HCT116 (cell line): ENCODE measurements at places on chromosomes 1 and 21. TPM values are rescaled to one million over a fixed set of nuclear protein-coding genes. Genes with fewer than 3 reads are reported as not detected.

GRCh38 chr21:35850029-35850428 lies 210.3 kb downstream of the SETD4 start:
- DNase-seq: no peak

DNA sequence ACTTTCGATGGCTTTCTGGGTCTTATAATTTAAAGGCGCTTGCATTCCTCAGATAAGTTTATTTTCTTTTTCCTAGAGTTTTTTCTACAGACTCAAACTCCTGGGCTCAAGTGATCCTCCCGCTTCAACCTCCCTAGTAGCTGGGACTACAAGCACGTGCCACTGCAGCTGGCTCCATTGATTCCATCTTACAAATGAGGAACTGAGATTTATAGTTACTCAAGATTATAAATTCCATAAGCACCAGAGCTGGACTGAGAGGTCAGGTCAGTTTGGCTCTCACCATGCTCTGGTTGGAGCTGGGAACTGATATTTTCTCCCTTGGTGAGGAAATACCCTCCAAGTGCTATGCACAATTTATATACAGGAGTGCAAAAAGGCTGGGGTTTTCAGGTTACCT lies 13.4 kb upstream of the PRPF38B start:
- DNase-seq: no peak

- no peak for DNase-seq
These were observed 14.4 kb upstream of the IFI6 start for GRCh38 chr1:27686223-27686990.

GRCh38 chr1:22210636-22211035 lies 67.7 kb upstream of the WNT4 start:
- no peak for DNase-seq

GRCh38 chr1:32539584-32540571 lies 651 bp downstream of the ZBTB8A start:
- no peak for DNase-seq

GRCh38 chr1:239803781-239804180 lies 287.9 kb upstream of the FMN2 start:
- no peak for DNase-seq

DNA sequence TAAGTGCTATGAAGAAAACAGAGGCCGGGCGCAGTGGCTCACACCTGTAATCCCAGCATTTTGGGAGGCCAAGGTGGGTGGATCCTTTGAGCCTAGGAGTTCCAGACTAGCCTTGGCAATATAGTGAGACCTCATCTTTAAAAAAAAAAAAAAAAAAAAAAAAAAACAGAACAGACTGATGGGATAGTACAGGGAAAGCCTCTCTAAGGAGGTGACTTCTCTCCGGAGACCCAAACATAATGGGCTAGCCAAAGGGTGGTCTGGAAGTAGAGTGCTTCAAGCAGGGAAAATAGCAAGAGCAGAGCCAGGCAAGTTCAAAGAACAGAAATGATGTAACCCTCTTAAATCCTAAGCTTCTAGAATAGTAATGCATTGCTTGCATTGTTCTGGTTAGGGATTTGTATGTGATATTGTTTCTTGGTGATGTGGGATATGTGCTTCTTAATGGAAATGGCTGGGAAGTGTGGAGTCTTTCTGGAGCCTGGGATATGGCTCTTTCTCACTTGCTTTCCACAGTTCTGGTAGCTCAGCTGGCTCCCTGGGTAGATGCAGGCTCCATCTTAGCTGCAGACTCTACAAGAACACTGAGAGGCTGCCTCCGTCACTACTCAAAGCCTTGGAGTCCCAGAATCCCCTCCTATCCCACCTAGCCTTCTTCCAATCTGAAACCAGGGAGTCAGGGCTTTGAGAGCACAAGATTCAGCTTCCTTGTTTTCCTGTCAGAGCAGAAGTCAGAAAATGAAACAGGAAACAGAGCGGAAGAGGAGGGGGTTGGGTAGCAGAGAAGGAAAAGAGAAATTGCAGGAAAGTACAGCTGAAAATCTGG lies 1.9 kb upstream of the PIGV start:
- DNase-seq: no peak

DNA sequence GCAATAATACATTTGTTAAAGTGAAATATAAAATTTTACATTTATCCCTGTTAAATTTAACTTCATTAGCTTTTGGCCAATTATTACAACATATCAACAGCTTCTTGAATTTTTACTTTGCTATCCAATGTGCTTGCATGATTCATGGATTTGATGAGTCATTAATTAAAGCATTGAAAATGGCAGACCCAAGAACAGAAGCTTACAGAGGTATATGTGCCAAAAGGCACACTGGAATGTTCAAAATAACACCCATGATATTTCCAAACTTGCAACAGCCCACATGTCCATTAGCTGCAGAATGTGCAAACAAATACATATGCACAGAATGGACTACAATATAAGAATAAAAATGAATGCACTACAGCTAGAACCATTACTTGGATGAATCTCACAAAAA lies 76.4 kb upstream of the MAN1A2 start:
- DNase-seq: no peak

- DNase-seq: no peak
These were observed 47.2 kb upstream of the ECE1 start for GRCh38 chr1:21337454-21337927.

DNA sequence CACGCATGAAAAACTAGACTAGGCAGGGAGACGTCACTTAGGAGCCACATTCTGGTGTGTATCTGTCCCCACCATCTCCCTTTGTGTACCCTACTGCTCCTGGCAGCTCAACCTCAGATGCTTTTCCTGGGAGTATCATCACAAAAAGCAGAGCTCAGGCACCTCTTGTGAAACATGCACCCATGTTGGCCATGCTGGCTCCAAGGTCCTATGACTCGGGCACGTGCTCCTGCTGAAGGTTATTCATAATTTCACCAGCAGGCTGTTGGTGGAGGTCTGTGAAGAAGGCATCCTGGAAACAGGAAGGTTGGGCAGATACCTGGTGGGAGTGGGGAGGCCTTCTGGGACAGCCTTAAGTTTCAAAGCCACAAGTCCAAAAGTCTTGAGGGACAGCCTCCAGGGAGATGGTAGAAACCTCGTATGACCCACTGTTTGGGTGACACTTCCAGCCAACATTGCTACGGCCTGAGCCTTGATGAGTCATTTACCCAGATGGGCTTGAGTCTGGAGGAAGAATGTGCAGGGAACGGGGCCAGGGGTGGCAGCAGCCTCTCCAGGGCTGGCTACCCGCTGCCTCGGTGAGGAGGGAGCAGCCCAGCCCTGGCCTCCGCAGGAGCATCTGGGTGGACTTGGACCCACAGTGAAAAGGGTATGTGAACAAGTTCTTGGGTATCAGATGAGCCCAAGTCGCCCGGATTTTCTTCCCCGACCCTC lies 75.8 kb downstream of the PGBD5 start:
- no peak for DNase-seq

DNA sequence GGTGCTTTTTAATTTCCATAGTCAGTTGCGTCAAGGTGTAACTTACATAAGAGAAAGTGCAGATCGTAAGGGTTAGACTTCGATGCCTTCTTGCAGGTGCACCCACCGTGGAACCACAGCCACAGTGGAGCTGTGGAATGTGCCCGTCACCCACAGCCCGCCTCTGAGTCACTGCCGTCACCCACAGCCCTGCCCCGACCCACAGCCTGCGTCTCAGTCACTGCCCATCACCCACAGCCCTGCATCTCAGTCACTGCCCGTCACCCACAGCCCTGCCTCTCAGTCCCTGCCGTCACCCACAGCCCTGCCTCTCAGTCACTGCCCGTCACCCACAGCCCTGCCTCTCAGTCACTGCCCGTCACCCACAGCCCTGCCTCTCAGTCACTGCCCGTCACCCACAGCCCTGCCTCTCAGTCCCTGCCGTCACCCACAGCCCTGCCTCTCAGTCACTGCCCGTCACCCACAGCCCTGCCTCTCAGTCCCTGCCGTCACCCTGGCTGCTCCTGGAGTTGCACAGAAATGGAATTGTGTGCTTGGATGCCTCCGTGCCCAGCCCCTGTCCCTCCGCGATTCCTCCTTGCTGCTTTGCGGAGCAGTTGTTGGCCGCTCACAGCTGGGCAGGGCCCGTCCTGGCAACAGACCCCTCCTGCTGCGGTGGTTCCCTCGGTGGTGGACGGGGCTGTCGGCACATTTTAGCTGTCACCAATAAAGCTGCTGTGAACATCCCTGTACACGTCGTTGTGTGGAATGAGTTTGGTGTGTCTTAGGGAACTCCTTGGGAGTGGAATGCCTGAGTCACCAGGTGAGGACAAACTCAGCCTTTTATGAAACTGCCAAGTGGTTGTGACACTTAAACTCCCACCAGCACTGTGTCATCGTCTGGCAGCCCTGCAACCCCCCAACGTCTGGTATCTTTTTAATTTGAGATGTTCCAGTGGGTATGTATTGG lies 44.9 kb upstream of the COL6A2 start:
- DNase-seq: peak; percentile 33

- no peak for DNase-seq
These were observed 16.7 kb upstream of the LYST start for GRCh38 chr1:235883261-235883927.

DNA sequence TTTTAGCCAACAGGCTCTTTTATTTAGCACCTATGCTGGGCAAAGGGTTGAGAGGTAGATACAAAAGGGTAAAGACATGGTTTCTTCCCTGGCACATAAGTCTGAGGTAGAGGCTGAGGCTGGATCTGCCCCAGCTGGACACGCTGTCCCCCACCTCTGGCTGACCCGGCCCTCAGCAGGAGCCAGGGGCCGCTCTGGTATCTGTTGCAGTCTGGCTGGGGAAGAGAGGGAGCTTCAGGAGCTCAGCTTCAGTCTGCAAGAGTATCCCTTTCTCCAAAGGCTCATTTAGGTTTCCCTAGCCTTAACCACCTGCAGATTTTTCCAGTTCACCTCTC lies 14.2 kb downstream of the BLACAT1 start:
- no peak for DNase-seq

GRCh38 chr1:196444634-196445033 lies 163.6 kb downstream of the KCNT2 start:
- DNase-seq: no peak

DNA sequence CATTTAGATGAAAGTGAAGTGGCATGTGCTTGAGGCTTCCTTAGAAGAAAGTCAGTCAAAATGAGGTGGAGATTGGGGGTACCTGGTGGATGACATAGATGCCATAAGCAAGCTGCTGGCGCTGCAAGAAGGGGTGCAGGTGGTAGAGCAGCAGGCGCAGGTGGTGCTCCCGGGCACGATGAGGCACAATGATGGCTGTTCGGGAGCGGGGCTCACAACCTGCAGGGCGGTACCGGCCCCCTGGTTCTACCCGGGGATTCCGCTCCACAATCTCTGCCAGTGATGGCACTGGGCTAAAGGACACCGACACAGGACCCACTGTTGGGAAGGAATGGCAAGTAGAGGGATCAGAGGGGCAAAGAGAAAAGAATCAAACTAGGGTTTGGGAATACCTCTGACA lies 2.4 kb downstream of the B4GALT3 start:
- DNase-seq: no peak

ERRFI1 gene
- 777 TPM for total RNA-seq

GBP6 gene
- total RNA-seq: not detected

CTSK gene
- total RNA-seq: 3.5 TPM

NGF gene
- not detected for total RNA-seq

GPR25 gene
- total RNA-seq: not detected

CASQ1 gene
- total RNA-seq: not detected

KLF18 gene
- 0.07 TPM for total RNA-seq

DHRS3 gene
- total RNA-seq: 87.0 TPM
